ENCODE measurements at places on chromosomes 7 and 10.

DNA sequence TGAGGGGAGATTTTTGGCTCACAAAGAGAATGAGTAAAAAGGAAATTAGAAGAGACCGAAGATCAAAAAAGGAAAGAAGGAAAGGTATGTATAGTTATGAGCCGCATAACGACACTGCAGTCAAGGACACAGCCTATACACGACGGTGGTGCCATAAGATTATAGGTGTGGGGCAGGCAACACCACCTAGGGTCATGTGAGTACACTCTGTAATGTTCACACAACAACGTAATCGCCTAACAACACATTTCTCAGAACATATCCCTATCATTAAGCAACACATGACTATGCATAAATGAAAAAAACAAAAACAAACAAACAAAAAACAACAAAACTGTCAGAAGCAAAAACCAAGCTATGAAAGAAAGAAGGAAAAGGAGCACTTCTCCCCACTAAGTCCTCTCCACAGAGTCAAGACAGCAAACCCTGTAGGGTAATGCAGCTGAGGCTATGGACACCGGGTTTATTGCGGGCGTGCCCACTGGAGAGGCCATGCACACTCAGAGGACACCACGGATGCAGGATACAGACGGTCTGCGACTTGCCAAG is 45.1 kb downstream of the PIP4K2A start:
- no peak for DNase-seq

- no peak for DNase-seq
Observed at GRCh38 chr10:69425041-69425440, 8.3 kb upstream of the TACR2 start.

- no peak for DNase-seq
Observed at GRCh38 chr10:50567384-50567783, 56.4 kb downstream of the SGMS1 start.

DNA sequence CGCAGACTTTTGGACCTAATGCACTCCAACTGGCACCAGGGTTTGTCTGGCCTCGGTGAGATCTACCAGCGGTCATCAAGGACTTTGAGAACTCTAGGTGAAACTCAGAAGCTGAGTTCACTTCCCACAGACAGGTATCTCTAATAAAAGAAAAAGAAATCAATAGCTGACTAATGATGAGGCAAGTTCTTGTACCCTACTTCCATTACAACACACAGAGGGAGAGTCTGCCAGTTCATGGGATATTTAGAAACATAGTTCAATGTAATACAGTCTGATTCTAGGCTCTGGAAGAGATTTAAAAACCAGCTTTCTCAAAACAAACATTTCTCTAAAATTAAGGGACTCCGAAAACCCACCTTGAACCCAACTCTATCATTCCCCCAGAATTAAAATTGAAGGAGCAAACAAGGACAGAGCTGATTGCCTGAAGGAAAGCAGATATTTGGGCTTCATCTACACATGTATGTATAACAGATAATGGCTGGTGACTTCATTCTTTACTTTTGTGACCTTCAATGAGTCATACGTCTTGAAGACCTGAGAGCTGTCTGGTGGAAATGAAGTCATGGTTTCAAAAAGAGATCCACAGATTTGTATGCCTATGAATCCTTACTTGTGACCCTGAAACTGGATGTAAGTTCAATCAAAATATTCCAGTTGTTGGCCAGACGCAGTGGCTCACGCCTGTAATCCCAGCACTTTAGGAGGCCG is 2.7 kb upstream of the PNLIPRP1 start:
- DNase-seq = no peak

- no peak for DNase-seq
Observed at GRCh38 chr7:47371733-47372368, 210.1 kb downstream of the TNS3 start.

GRCh38 chr10:113057948-113058522 is 108.0 kb downstream of the TCF7L2 start:
- DNase-seq = no peak

GRCh38 chr7:71974611-71975010 is 437.5 kb downstream of the CALN1 start:
- no peak for DNase-seq

- DNase-seq = no peak
Observed at GRCh38 chr7:44463169-44463808, 27.2 kb downstream of the NUDCD3 start.

- no peak for DNase-seq
Observed at GRCh38 chr7:20064181-20064970, 152.8 kb downstream of the MACC1 start.

Measured in DND-41 (cell line).